ENCODE measurements at places on chromosomes 5 and 9. TPM values are rescaled to one million over a fixed set of nuclear protein-coding genes. Genes with fewer than 3 reads are reported as not detected.
A peak's percentile ranks its signal among the peaks of the same experiment; 100 is the strongest.

DNA sequence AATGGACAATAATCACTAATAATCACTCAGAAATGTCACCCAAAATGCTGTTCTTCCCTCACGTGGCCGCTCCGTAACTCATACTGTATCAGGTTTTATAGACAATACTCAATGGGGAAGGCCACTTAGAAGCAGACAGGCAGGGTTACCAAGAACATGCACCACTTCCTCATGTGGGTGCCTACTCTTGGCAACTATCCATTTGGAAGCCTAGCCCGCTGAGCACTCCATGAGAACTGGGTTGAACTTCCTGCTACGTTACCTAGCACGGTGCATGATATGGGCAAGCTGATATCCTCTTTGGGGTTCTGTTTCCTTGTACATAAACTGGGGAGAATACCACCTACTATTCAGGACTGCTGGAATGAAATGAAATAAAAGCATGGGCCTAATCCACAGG lies 14.3 kb downstream of the DAP start:
- H3K27ac ChIP-seq = no peak overlapping the region
- no peak for DNase-seq
- H3K27me3 ChIP-seq = no peaks in the 10 kb centered on the region
- no peaks in the 10 kb centered on the region for H3K4me1 ChIP-seq
- no peak overlapping the region for H3K4me3 ChIP-seq
- peaks cover 22% of the 10 kb centered on the region for H3K36me3 ChIP-seq

GRCh38 chr5:12023614-12024241 lies 119.5 kb upstream of the CTNND2 start:
- DNase-seq = no peak
- no peak overlapping the region for H3K27ac ChIP-seq
- no peaks in the 10 kb centered on the region for H3K27me3 ChIP-seq
- H3K36me3 ChIP-seq = no peaks in the 10 kb centered on the region
- H3K4me1 ChIP-seq = no peaks in the 10 kb centered on the region
- H3K4me3 ChIP-seq = no peak overlapping the region

F12 gene
- total RNA-seq = not detected

GCNT4 gene
- total RNA-seq = 3.5 TPM

- H3K4me3 ChIP-seq = peak within 1 kb of the TSS; percentile 93
- H3K27me3 ChIP-seq = no peaks in the 10 kb centered on the region
- H3K27ac ChIP-seq = peak within 1 kb of the TSS; percentile 90
- no peaks in the 10 kb centered on the region for H3K36me3 ChIP-seq
- peaks cover 14% of the 10 kb centered on the region for H3K4me1 ChIP-seq
Observed at GRCh38 chr5:134873987-134874830, at the start of gene TXNDC15. Gene TXNDC15 (plus strand): TSS chr5:134874371. CDS start chr5:134874428, 57 bp downstream.

DNA sequence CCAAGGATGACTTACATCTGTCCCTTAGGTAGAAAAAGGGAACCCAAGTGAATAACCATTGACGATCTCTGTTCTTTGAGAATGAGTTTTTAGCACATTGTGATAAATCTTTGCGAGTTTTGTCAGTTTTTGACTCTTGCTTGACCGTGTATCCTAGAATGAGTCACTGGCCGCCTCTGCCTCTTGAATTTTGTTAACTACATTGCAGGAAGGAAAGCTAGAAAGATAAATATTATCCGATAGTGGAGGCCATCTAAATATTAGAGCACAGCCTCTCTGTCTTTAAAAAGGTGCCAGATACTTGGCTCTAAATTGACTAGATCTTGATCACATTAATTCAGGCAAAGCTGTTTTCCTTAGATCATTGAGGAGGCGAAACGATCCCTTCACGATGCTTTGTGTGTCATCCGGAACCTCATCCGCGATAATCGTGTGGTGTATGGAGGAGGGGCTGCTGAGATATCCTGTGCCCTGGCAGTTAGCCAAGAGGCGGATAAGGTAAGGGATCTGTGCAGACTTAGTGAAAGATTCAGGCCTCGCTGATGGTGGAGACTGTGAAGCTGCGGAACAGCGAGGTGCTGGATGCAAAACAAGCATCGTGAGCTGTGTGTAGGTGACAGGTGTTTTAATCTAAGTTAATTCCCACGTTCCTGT lies 12.2 kb downstream of the CCT5 start:
- no peaks in the 10 kb centered on the region for H3K4me1 ChIP-seq
- DNase-seq = no peak
- H3K27me3 ChIP-seq = no peaks in the 10 kb centered on the region
- H3K4me3 ChIP-seq = no peak overlapping the region

SPINK7 gene
- not detected for total RNA-seq

- no peaks in the 10 kb centered on the region for H3K4me1 ChIP-seq
- no peak overlapping the region for H3K27ac ChIP-seq
- DNase-seq = no peak
- H3K4me3 ChIP-seq = no peak overlapping the region
- no peaks in the 10 kb centered on the region for H3K27me3 ChIP-seq
Observed at GRCh38 chr9:10873999-10874398, 261.2 kb upstream of the PTPRD start.

DNA sequence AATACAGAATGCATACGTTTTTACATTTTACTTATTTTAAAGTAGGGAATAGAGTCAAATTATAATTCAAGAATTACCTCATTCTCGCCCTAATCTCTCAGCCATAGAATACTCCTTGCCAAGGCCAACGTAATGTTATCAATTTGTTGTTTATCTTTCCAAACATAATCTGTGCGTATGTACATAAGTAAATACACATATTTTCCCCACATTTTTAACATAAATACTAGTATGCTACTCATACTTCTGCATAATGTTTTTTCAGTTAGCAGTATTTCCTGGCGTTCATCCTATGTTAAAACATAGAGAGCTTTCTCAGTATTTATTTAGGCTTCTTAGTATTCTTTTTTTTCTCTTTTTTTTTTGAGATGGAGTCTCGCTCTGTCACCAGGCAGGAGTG lies 28.8 kb downstream of the RBM27 start:
- H3K4me1 ChIP-seq = peaks cover 24% of the 10 kb centered on the region
- no peak overlapping the region for H3K4me3 ChIP-seq
- DNase-seq = no peak
- peak overlapping the region; percentile 63 for H3K27ac ChIP-seq

GRCh38 chr9:134059661-134060395 lies 8.0 kb downstream of the BRD3 start:
- no peaks in the 10 kb centered on the region for H3K27me3 ChIP-seq
- H3K4me1 ChIP-seq = peaks cover 87% of the 10 kb centered on the region
- no peak overlapping the region for H3K27ac ChIP-seq
- no peak overlapping the region for H3K4me3 ChIP-seq
- no peaks in the 10 kb centered on the region for H3K36me3 ChIP-seq

GRCh38 chr5:19855931-19856330 lies 132.1 kb downstream of the CDH18 start:
- no peak overlapping the region for H3K27ac ChIP-seq
- no peaks in the 10 kb centered on the region for H3K27me3 ChIP-seq
- H3K36me3 ChIP-seq = no peaks in the 10 kb centered on the region

DNA sequence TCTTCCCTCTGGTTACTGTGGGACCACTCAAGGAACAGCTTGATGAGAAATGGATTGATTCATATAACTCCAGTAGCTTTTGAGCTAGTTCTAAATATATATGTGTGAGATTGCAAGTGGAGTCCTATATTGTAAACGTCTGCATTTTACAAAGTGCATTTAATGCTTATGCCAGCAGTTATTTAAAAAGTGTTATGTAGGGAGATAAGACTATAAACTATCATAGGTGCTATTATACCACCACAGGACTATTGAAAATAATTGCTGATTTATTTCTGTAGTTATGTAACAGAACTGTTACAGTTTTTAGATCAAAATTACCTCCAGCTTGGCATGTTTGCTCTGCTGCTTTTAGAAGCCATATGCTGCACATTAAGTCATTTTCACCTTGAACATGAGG lies 36.2 kb downstream of the PTCD2 start:
- H3K27me3 ChIP-seq = no peaks in the 10 kb centered on the region
- H3K4me1 ChIP-seq = no peaks in the 10 kb centered on the region
- H3K27ac ChIP-seq = no peak overlapping the region
- DNase-seq = no peak
- H3K36me3 ChIP-seq = peaks cover 4% of the 10 kb centered on the region

DNA sequence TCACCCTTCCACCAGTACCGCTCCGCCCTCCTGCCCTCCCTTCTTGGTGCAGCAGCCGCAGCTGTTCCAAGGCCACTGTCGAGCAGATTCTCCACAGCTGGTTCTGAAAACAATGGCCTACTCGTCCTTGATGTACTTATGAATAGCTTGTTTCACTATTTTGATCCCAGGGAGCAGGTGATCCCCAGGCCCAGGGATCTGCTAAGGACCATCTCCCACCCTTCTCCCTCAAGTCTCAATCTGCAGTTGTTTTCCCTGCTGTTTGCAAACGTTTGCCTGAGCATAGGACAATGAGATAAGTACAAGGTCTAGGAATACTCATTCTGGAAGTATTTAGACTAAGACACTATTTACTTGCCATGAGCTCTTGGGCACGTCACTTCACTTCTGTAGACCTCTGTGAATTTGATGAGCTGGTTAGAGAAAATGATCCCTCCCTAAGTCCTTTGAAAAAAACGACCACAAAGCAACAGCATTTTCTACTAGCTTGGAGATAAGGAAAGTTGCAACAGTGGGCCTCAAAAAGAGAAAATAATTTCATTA lies 1.8 kb downstream of the LURAP1L start:
- peak overlapping the region; percentile 91 for H3K27ac ChIP-seq
- no peaks in the 10 kb centered on the region for H3K27me3 ChIP-seq
- DNase-seq = peak; percentile 31
- peak overlapping the region; percentile 83 for H3K4me3 ChIP-seq

PPP3R2 gene
- not detected for total RNA-seq

DNA sequence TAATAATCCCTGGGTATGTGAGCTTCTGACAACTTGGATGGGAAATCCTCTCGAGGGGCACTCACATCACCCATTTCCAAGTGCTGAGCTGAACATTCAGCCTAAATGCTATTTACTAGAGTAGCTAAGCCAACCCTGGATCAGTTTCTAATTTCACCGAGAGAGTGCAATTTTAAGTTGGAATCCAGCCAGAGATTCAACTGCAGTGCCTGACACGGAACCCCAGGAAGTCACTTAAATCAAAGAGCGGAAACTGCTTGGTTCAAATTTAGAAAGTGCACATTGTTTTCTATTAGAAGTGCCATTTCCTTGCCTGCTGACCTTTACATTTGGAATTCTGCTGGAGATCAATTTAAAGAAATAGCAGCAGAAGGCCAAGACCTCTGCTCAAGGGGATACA lies 8.8 kb downstream of the SPRY4 start:
- H3K4me3 ChIP-seq = no peak overlapping the region
- no peak for DNase-seq
- H3K4me1 ChIP-seq = peaks cover 88% of the 10 kb centered on the region
- H3K27me3 ChIP-seq = no peaks in the 10 kb centered on the region
- H3K36me3 ChIP-seq = peaks cover 14% of the 10 kb centered on the region
- peak overlapping the region; percentile 27 for H3K27ac ChIP-seq

DNA sequence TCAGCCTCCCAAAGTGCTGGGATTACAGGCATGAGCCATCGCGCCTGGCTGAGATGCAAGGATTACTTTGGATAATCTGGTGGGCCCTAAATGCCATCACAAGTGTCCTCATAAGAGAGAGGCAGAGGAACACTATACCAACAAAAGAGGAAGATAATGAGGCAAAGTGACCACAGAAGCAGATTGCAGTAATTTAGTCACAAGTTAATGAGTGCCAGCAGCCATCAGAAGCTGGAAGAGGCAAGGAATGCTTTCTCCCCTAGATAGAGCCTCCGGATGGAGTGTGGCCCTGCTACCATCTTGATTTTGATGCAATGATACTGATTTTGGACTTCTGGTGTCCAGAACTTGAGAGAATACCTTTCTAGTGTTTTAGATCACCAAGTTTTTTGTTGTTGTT lies 122.3 kb downstream of the SPATA31D1 start:
- no peak for DNase-seq
- H3K27ac ChIP-seq = no peak overlapping the region
- H3K27me3 ChIP-seq = no peaks in the 10 kb centered on the region

- no peaks in the 10 kb centered on the region for H3K27me3 ChIP-seq
- H3K4me1 ChIP-seq = peaks cover 8% of the 10 kb centered on the region
- H3K4me3 ChIP-seq = no peak overlapping the region
- H3K27ac ChIP-seq = no peak overlapping the region
- no peaks in the 10 kb centered on the region for H3K36me3 ChIP-seq
Observed at GRCh38 chr5:84036842-84037241, 316.2 kb upstream of the HAPLN1 start.

DNA sequence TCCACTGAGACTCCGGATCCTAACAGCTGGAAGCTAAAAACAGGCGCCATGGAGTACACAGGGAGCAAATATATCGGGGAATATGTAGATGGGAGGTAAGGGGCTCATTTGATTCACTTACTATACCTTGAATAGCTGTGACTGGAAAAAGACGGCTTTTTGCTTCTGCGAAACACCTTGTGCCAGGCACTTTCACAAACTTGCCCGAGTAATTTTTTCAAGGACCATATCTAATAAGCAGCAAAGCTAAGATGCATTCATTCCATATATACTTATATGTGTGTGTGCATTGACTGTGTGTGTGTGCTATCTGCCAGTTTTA lies 178 bp downstream of the MORN5 start:
- peak overlapping the region; percentile 88 for H3K4me3 ChIP-seq
- no peak for DNase-seq
- peaks cover 8% of the 10 kb centered on the region for H3K4me1 ChIP-seq
- no peaks in the 10 kb centered on the region for H3K36me3 ChIP-seq
- H3K27ac ChIP-seq = peak overlapping the region; percentile 49
- no peaks in the 10 kb centered on the region for H3K27me3 ChIP-seq

All from thoracic aorta (tissue), 2 donors.